IMR-90 (cell line): ENCODE measurements at places on chromosomes 12 and 14.

DNA sequence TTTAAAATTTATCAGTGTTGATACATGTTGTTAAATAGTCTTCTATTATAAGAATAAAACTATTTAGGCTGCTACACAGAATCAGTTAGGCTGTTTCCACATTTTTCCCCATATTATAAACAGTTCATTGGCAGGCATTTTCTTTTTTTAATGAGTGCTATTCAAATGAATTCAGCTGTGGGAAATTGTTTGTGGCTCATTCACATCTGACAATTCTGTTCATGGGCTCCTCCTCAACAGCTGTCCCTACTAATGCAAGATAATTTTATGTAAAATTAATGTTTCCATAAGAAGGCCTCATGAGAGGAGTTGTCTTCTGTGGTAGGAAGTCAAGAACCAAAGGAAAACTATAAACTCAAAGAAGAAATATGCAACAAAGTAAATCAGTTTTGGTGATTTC is 218.0 kb downstream of the PPFIA2 start:
- no peak for DNase-seq

DNA sequence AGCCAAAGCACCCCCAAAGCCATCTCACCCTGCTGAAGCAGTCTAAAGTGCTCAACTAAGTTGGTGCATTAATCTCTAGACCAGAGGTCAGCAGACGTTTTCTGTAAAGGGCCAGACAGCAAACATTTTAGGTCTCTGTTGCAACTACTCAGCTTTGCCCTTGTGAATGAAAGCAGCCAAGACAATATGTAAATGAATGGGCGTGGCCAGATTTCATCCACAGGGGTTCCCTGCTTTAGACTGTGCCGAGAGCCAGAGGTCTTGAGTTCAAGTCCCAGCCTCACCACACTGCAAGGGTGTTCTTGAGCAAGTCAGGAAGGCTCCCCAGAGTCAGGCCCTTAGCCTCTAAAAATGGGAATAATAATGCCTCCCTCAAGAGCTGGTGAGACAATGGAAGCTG is 166.2 kb downstream of the CHST11 start:
- DNase-seq: no peak

DNA sequence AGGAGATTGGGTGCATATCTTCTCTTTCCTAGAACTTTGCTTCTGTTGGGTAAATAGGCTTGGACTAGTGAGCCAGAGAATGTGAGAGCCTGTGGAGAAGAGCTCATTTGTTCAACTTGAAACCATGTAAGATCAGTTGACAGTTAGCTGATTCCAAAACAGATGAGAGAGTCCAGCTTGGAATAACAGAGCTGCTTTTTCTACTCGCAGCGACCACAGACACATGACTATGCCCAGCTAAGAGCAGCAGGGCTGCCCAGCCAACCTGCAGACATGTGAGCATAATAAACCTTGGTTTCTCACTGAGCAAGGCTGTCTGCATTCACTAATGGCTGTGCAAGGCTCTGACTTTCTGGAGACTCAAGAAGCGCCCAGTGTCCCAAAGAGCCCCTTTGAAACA is 209.2 kb downstream of the C12orf75 start:
- no peak for DNase-seq

GRCh38 chr12:5399266-5399665 is 32.6 kb upstream of the NTF3 start:
- DNase-seq: no peak

DNA sequence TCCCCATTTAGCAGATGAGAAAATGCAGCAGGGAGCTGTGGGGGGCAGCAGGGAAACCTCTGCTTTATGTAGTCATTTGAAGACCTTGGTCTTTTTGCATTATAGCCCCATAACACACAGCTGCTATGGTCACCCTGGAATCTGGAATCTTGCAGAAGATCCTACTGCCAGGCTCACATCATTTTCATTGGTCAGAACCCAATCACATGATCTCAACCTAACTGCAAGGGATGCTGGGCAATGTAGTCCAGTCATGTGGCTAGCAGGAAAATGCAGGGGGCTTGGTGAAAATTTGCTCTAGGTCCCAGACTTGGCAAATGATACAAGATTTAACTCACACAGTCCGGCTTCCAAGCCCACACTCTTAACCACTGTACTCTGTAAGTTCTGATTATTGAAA is 1028.7 kb downstream of the AACS start:
- DNase-seq: no peak

DNA sequence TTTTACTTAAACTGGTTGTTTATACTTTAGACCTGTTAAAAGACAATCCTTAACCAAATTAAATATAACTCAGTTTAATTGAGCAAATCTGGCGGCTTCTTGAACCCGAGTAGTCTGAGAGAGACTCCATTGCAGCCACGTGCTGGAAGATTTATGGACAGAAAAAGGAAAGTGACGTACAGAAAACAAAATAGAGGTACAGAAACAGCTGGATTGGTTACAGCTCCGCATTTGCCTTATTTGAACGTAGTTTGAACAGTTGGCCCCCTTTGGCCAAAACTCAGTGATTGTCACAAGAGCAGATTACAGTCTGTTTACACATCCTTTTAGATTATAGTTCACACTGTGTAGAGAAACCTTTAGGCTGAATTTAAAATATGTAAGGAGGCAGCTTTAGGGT is 155.9 kb downstream of the RAD51B start:
- DNase-seq: no peak

DNA sequence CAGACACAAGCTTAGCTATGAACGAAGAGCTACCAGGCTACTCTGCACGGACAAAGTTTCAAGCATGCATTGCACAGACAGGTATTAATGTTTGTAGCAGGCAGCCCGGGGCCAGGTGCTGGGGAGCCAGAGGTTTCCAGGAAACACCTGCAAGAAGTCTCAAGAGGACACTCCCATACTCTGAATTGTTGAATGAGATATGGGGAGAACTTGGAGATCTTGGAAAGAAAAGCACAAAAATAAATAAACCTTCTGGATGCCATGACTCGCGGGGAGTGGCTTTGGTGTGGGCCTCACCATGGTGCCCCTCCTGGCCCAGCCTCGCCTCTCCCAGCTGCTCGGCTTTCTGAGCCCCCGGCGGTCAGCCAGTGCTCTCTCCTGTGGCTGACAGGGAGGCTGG is 186.8 kb downstream of the TTC7B start:
- DNase-seq: peak; percentile 23

DNA sequence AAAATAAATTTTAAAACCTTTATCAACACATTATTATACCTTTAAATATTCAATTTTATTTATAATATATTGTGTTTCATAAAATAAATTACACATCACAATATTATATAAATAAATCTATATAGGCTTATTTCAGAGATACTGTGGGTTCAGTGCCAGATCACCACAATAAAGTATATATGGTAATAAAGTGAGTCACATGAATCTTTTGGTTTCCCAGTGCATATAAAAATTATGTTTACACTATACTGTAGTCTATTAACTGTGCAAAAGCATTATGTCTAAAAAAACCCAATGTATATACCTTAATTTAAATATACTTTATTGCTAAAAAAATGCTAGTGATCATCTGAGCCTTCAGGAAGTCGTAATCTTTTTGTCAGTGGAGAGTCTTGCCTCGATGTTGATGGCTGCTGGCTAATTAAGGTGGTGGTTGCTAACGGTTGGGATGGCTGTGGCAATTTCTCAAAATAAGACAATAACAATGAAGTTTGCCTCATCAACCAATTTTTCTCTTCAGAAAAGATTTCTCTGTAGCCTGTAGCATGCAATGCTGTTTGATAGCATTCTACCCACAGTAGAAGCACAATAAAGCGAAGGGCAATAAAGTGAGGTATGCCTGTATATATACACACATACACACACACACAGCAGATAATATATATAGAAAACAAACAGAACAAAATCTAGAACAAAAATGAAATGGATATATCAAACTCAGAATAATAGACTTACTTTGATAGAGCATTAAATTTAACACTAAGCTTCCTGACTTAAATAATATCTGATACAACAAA is 32.4 kb downstream of the CCDC59 start:
- no peak for DNase-seq
